ENCODE measurements at places on chromosomes 4 and X. TPM values are rescaled to one million over a fixed set of nuclear protein-coding genes. Genes with fewer than 3 reads are reported as not detected.

DNA sequence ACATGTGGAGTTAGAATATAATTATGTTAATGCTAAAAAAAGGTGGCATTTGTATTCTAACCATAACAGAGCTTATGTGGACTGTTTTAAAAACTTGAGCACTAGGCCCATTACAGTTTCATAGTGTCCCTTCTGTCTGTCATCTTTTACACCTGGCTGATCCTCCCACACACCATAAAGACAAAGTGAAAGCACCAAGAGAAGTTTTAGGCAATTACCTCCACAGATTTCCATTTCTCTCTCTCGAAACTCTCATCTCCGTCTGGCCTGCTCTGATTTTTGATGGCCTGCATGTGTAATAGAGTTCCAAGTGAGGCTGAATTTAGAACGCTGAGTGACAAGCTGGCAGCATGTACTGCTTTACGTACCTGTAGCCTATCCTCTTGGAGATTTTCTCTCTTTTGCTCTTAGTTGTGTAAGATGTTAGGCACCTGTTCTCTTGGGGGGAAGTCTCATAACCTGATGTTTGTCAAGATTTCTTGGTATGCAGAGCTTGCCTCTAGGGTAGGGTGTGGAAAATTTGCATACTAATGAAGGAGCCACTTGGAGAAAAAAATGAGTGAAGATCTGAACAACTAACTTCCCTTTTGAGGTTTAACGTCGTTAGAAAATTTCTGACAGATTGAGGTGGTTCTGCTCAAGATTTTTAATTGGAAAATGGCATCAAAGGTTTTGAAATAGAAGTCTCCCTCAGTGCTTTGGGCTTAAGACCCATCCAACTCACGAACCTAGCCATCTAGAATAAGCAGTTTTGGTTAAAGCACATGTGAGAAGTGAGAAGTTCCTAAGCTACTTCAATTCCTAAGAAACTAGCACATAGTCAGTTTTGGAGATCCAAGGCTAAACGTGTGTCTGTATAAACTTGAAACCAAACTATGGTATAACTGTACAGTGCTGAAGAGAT lies 57.6 kb upstream of the RAP1GDS1 start:
- no peaks in the 10 kb centered on the region for H3K36me3 ChIP-seq
- no peak overlapping the region for H3K27ac ChIP-seq
- no peak for DNase-seq
- no peaks in the 10 kb centered on the region for H3K27me3 ChIP-seq
- H3K4me3 ChIP-seq: no peak overlapping the region

GRCh38 chr4:2141022-2141761 lies 82.1 kb downstream of the NAT8L start:
- peaks cover 8% of the 10 kb centered on the region for H3K27me3 ChIP-seq
- H3K27ac ChIP-seq: no peak overlapping the region
- DNase-seq: no peak
- H3K4me1 ChIP-seq: peaks cover 10% of the 10 kb centered on the region
- no peak overlapping the region for H3K4me3 ChIP-seq

GRCh38 chr4:174217273-174218126 lies 66.0 kb downstream of the FBXO8 start:
- H3K4me3 ChIP-seq: peak overlapping the region; percentile 53
- H3K4me1 ChIP-seq: peaks cover 14% of the 10 kb centered on the region
- H3K36me3 ChIP-seq: no peaks in the 10 kb centered on the region
- peaks cover 10% of the 10 kb centered on the region for H3K27me3 ChIP-seq

The GPRIN3 gene
- 7.6 TPM for total RNA-seq

The CENPVL2 gene
- total RNA-seq: not detected

GRCh38 chrX:44343412-44344141 lies at the start of gene EFHC2:
TSS of gene EFHC2 (minus strand) at chrX:44343672. CDS start at chrX:44343588, 84 bp downstream.
- peak; percentile 50 for DNase-seq
- no peaks in the 10 kb centered on the region for H3K4me1 ChIP-seq
- no peaks in the 10 kb centered on the region for H3K27me3 ChIP-seq
- peaks cover 11% of the 10 kb centered on the region for H3K36me3 ChIP-seq

- no peaks in the 10 kb centered on the region for H3K36me3 ChIP-seq
- H3K4me3 ChIP-seq: no peak overlapping the region
Measured at GRCh38 chrX:34559325-34559724, 97.8 kb downstream of the TMEM47 start.

DNA sequence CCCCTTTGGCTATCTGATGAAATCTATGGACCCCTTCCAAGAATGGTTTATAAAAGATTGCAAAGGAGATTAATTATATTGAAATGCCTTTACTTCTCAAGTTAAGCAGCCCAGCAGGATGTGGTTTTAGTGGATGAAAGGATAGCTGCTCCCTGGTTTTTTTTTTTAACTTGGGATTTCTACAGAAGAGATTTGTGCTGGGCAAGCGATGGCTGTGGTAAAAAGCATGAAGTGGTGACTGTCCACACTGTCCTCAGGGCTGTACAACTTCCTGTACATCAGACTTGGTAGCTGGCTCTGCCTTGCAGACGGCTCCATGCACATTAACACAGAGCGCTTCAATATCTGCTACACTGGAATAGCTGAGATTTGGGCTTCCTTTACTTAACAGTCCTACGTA lies 321.7 kb downstream of the DHX15 start:
- H3K27me3 ChIP-seq: peaks cover 39% of the 10 kb centered on the region
- H3K4me3 ChIP-seq: no peak overlapping the region
- H3K4me1 ChIP-seq: peaks cover 10% of the 10 kb centered on the region

GRCh38 chrX:136616987-136617685 lies 30.8 kb upstream of the CD40LG start:
- no peak overlapping the region for H3K27ac ChIP-seq
- no peaks in the 10 kb centered on the region for H3K36me3 ChIP-seq
- H3K4me3 ChIP-seq: no peak overlapping the region
- H3K27me3 ChIP-seq: no peaks in the 10 kb centered on the region

DNA sequence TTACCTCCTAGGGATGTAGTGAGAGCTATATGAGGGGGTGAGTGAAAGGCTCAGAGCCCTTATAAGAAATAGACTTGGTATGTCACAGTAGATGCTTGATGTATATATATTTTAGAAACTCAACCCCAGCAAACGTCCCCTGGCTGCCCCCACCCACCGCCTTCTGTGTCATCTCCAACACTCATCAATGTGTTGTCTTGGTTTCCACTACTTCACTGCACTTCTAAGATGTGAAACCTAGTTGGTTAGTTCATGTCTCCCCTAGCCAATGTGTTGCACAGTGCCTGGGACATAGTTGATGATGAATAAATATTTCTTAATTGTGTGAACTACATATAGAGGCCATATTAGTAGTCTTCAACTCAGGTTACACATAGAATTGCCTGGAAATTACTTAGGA lies 4.4 kb downstream of the FGFBP2 start:
- H3K36me3 ChIP-seq: no peaks in the 10 kb centered on the region
- no peaks in the 10 kb centered on the region for H3K27me3 ChIP-seq
- peaks cover 9% of the 10 kb centered on the region for H3K4me1 ChIP-seq
- no peak for DNase-seq
